Kidney (tissue), 22 donors: ENCODE measurements at places on chromosomes 7 and 10.

- no peak overlapping the region for H3K27ac ChIP-seq
- H3K4me1 ChIP-seq: no peaks in the 10 kb centered on the region
- no peak overlapping the region for H3K4me3 ChIP-seq
- no peaks in the 10 kb centered on the region for H3K36me3 ChIP-seq
Observed at GRCh38 chr7:78521961-78522360, 723.4 kb downstream of the PHTF2 start.

GRCh38 chr7:4136501-4137110 is 545.5 kb upstream of the FOXK1 start:
- H3K4me3 ChIP-seq: no peak overlapping the region
- H3K36me3 ChIP-seq: no peaks in the 10 kb centered on the region
- no peak for DNase-seq
- H3K27me3 ChIP-seq: no peaks in the 10 kb centered on the region
- H3K27ac ChIP-seq: no peak overlapping the region
- no peaks in the 10 kb centered on the region for H3K4me1 ChIP-seq

DNA sequence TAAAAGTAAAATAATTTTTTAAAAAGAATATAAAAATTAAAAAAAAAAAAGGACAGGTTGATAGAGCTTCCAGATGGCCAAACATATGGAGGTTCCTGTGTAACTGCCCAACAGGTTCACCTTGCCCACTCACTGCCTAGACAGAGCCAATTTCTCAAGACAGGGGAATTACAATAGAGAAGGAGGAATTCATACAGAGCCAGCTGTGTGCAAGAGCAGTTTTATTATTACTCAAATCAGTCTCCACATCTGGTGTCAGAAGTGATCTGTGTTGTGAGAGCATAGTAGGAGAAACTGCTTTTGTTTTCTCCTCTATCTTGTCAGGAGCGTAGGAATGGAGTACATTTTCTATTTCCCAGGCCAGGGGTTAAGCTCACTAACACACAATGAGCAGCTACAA is 31.0 kb downstream of the C7orf33 start:
- H3K36me3 ChIP-seq: no peaks in the 10 kb centered on the region
- H3K27me3 ChIP-seq: peaks cover 2% of the 10 kb centered on the region
- H3K27ac ChIP-seq: no peak overlapping the region
- no peak for DNase-seq

DNA sequence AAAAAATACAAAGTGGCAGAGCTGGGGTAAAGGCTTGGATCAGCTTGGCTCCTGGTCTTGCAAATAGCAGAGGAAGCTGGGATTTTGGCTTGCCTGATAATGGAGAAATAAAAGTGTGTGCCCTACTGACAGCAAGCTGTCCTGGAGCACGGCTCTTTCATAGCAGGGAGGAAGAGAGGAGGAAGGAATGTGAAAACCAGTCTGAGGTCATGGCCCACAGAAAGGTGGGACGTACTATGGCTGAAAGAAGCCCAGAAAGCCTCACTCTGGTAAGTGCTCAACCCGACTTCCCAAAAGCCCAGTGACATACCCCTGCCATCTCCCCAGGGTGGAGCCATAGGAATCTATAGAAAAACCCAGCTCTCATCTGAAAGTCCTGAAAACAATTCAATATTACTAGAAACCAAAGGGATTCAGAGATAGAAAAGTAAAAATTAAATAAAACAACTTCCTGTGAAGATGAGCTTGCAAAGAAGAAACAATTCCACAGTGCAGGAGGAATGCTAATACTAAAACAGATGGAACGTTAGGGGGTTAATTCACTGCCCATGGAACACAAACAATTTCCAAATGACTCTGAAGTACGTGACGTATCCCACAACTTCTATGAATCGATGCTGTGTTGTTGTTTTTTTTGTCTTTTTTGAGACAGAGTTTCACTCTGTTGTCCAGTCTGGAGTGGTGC is 246.7 kb upstream of the PTN start:
- H3K27ac ChIP-seq: no peak overlapping the region
- no peak for DNase-seq
- no peak overlapping the region for H3K4me3 ChIP-seq
- H3K36me3 ChIP-seq: no peaks in the 10 kb centered on the region
- no peaks in the 10 kb centered on the region for H3K4me1 ChIP-seq

DNA sequence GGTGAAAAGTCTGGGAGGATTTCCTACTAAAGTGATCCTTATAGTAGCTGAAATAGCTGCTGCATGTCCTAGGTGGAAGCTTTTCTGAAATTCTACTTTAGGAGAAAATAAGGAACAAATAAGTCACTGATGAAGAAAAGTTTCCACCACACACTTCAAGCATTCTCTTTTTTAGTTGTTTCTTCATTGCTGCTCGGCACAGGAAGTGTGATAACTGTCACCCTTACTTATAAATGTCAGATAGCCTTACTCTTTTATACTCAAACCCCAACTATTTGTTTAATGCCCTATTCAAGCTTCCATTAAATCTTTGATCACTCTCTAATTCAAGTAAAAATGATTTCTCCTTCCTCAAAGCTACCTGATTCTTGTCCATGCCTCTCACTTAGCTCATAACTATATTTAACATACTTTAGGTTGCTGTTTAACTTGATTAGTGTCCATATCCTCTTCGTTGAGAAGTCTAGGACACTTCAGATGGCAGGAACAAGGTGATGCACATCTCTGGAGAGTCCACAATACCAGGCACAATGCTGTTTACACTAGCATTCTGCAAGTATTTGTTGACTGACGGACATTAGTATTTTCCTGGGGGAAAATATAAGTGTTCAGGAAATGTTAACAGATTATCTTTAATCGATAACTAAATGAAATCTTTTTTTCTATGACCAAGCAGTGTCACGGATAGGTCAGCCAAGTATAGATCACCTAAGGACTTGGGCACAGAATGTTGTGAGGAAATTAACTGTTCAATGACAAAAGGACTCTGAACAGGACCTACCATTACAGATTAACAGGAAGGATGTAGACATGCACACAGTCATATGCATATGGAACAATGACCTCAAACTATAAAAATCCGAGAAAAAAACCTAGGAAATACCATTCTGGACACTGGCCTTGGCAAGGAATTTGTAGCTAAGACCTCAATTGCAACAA is 67.4 kb downstream of the ZNF438 start:
- H3K4me3 ChIP-seq: no peak overlapping the region
- H3K36me3 ChIP-seq: no peaks in the 10 kb centered on the region
- H3K27ac ChIP-seq: no peak overlapping the region
- no peak for DNase-seq
- no peaks in the 10 kb centered on the region for H3K27me3 ChIP-seq
- peaks cover 8% of the 10 kb centered on the region for H3K4me1 ChIP-seq

DNA sequence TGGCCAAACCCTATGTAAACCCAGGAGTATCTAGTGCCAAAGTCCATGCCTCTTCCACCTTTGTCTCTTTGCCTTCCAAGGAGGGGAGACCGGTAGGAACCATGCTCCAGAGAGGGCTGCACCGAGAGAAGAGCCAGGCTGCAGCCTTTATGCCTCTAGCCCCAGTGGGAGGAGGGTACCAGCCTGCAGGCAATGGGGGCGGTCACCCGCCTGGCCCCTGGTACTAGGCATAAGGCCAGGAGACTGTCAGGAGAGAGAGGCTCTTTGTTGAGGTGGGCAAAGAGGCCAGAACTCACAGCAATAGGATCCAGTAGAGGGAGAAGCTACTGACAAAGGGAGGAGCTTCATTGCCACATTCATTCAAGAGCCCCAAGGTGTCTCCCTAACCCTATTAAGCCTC is 146.6 kb upstream of the PDE1C start:
- H3K4me3 ChIP-seq: no peak overlapping the region
- DNase-seq: no peak

- H3K27ac ChIP-seq: no peak overlapping the region
- DNase-seq: no peak
- H3K27me3 ChIP-seq: no peaks in the 10 kb centered on the region
- no peak overlapping the region for H3K4me3 ChIP-seq
- peaks cover 3% of the 10 kb centered on the region for H3K4me1 ChIP-seq
Observed at GRCh38 chr10:16481052-16481728, 40.5 kb downstream of the C1QL3 start.

DNA sequence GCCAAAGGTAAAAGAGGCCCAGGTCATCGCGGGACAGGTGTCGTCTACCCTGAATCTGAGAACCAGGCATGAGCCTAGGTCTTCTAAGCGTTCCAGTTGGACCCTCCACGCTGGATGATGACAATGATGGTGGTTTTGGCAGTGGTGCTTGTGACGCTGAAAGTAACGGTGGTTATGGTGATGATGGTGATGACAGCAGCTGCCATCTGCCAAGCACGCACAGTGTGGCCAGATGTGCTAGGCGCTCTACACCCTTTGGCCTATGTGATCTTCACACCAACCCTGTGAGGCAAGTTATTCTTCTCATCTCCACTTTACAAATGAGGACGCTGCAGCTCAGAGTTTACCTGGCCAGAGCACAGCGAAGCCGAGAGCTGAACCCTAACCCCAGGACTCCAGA is 93.9 kb downstream of the FAM53B start:
- H3K4me3 ChIP-seq: no peak overlapping the region
- no peak overlapping the region for H3K27ac ChIP-seq
- no peak for DNase-seq
- H3K27me3 ChIP-seq: no peaks in the 10 kb centered on the region

DNA sequence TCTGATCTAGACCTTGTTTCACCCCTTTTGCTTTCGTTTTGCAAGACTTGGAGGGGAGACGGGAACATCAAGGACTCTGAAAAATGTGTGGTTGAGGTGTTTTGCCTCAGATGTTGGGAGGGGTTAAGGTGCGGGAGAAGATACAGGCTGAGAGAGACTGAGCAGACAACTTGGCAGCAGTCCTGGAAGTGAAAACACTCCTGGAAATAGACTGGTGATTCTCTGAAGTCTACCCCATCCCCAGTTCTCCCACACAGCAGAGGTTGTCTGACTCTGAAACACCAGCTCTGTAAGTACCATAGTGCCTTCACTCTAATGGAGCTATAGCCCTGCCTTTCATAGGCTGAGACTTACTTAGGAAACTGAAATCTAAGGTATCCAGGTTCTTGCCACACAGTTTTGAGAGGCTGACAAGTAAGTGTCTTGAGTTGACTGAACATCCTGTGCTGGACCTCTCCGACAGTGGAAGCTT is 152.5 kb downstream of the PPP1R9A start:
- H3K27me3 ChIP-seq: no peaks in the 10 kb centered on the region
- H3K4me3 ChIP-seq: no peak overlapping the region
- H3K36me3 ChIP-seq: no peaks in the 10 kb centered on the region
- H3K4me1 ChIP-seq: no peaks in the 10 kb centered on the region
- DNase-seq: no peak
- H3K27ac ChIP-seq: no peak overlapping the region

DNA sequence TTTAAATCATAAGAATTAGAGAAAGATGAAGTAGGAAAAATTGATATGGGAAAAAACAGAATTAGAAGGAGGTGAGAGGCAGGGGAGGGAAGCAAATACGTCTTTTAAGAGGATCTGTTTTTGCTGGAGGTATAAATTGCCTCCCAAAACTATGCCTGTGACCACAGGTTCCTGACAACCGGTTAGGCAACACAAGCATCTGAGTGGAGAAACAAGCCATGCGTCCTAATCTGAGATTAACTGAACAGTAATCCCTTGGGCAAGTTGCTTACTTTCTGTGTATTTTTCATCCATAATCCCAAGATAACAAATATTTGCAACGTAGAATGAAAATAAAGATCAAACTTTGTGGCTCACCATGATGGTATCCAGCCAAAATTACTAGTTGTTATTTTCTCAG is 149.2 kb downstream of the C1GALT1 start:
- DNase-seq: no peak
- H3K4me3 ChIP-seq: no peak overlapping the region
- H3K4me1 ChIP-seq: no peaks in the 10 kb centered on the region
- H3K27me3 ChIP-seq: no peaks in the 10 kb centered on the region
- H3K27ac ChIP-seq: no peak overlapping the region
- no peaks in the 10 kb centered on the region for H3K36me3 ChIP-seq

DNA sequence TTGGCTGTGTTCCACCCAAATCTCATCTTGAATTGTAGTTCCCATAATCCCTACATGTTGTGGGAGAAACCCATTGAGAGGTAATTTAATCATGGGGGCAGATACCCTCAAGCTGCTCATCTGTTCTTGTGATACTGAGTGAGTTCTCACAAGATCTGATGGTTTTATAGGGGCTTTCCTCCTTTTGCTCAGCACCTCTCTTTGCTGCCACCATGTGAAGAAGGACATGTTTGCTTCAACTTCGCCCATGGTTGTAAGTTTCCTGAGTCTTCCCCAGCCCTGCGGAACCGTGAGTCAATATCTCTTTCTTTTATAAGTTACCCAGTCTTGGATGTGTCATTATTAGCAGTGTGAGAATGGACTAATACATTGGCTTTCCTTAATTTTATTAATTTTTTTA is 527.8 kb downstream of the MDFIC start:
- H3K4me3 ChIP-seq: no peak overlapping the region
- no peak overlapping the region for H3K27ac ChIP-seq
- H3K27me3 ChIP-seq: no peaks in the 10 kb centered on the region
- no peaks in the 10 kb centered on the region for H3K36me3 ChIP-seq
- no peak for DNase-seq

- no peak for DNase-seq
- H3K36me3 ChIP-seq: no peaks in the 10 kb centered on the region
- no peak overlapping the region for H3K27ac ChIP-seq
- H3K27me3 ChIP-seq: no peaks in the 10 kb centered on the region
Observed at GRCh38 chr7:116293139-116293538, 82.8 kb downstream of the TES start.
